ENCODE measurements at places on chromosomes 6 and 20.

GRCh38 chr6:36605560-36606391, 11.6 kb downstream of the SRSF3 start:
- DNase-seq: peak; percentile 58

DNA sequence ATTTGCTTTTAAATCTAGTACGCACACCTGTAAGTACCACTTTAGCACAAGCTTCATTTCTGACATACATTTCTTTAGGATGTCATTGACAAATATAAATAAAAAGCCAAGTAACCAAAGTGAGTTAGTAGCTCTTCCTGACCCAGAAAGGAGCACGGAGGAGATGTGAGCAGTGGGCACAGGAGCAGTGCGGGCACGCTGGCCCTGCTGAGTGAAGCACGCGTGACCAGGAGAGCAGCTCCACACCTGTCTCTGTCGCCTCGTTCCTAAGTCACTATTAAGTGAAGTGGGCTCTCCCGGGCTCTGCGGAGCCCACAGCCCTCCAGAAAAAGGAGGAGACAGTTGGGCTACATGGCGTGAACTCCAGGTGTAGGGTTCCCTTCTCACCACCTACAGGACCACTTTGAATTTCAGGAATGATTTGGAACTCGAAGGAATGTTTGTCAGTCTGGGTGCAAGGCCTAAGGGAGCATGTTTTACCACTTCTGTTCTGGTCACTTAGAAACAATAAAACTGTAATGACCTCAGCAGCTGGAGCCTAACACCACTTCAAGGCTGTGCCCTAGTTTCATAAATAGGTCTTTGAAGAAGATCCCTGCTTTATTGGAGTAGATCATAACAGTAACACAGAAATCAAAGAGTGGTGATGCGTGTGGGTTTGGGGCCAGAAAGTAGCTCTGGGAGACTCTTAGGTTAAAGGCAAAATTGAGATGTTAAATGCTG, 95.9 kb downstream of the FAM120B start:
- DNase-seq: no peak

GRCh38 chr20:62486484-62486883, 10.7 kb upstream of the GATA5 start:
- no peak for DNase-seq

DNA sequence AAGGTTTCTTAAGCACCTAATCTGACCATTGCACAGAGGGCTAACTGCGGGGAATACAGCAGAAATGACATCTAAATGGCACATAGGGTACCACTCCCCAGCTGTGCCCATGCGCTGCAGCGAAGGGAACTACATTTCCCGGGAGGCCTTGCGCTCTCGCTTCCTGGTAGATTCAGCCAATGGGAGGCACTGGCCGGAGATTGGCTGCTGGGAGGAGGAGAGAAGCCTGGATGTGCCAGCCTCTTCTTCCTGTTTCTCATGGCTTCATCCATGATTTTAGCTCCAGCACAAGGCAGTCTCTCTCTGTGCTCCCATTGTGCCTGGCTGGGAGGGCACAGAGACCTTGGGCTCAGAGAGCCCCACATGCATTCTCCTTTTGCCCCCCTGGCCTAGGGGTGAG, 101.7 kb upstream of the FOXA2 start:
- peak; percentile 70 for DNase-seq

- DNase-seq: no peak
Observed at GRCh38 chr20:22491194-22491505, 93.2 kb downstream of the FOXA2 start.

GRCh38 chr6:34205466-34205865, 31.2 kb upstream of the HMGA1 start:
- no peak for DNase-seq

DNA sequence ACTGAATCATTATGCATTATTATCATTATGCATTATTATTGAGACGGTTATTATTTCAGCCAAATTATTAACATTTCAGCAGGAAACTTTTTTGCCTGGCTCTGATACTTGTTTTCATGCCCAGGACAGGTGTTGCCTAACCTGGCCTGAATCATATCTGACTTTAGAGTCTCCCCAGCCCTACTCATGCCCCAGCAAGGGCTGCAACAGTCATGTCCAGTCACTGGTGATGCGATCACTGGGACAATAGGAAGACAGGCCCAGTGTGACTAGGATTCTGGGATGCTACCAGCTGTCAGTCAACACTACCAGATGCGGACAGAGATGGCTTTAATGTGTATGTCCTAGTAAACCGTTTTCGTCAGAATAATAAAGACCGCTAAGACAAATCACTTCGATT, 285.0 kb downstream of the KHDC1L start:
- DNase-seq: no peak
